ENCODE measurements at places on chromosomes 1 and 21.

DNA sequence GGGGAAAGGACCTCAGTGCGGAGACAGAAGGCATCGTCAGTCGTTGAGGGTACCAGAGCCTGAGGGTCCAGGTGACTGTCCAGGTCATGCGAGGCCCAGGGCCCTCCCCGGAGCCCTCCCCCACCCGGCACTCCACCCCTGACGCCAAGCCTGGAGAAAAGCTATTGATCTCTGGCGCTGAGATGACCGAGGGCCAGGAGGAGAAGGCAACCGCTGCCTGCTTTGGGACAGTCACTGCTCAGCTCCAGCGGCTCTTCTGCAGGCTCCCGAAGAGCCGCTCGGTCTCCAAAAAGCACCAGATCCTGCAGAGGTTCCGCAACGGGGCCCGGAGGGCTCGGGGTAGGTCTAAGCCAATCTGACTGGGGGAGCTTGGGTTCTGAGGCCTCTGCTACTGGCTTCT is 10.9 kb downstream of the RASSF5 start:
- DNase-seq = no peak

- DNase-seq = no peak
Observed at GRCh38 chr1:219374046-219374566, 200.4 kb downstream of the LYPLAL1 start.

DNA sequence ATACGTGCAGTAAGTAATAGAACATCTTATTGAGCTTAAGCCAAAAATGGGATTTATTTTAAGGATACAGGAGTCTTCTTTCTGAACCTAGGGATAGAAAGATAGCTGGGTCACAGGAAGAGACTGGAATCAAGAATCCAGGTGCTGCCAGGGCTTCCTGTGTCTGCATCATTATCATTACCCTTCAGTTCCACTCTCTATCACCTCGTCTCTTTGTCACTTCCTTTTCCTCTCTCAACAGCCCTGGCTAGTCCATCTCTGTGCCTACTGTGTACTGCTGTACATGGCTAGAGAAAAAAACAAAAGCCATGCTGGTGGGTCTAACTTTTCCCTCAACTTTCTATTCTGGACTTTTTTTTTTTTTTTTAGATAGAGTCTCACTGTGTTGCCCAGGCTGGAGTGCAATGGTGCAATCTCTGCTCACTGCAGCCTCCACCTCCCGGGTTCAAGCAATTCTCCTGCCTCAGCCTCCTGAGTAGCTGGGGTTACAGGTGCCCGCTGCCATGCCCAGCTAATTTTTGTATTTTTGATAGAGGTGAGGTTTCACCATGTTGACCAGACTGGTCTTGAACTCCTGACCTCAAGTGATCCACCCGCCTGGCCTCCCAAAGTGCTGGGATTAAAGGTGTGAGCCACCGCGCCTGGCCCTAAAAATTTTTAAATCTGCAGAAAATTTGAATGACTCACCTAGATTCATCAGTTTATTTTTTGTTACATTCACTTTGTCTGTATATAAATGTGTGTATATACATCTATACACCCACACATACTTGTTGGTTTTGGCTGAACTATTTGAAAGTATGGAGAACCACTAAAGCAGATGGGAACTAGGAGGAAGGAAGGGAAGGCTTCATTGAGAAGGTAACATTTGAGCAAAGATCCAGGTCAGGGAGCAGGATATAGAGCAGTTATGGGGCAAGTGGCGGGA is 31.9 kb downstream of the UBE4B start:
- DNase-seq = no peak

DNA sequence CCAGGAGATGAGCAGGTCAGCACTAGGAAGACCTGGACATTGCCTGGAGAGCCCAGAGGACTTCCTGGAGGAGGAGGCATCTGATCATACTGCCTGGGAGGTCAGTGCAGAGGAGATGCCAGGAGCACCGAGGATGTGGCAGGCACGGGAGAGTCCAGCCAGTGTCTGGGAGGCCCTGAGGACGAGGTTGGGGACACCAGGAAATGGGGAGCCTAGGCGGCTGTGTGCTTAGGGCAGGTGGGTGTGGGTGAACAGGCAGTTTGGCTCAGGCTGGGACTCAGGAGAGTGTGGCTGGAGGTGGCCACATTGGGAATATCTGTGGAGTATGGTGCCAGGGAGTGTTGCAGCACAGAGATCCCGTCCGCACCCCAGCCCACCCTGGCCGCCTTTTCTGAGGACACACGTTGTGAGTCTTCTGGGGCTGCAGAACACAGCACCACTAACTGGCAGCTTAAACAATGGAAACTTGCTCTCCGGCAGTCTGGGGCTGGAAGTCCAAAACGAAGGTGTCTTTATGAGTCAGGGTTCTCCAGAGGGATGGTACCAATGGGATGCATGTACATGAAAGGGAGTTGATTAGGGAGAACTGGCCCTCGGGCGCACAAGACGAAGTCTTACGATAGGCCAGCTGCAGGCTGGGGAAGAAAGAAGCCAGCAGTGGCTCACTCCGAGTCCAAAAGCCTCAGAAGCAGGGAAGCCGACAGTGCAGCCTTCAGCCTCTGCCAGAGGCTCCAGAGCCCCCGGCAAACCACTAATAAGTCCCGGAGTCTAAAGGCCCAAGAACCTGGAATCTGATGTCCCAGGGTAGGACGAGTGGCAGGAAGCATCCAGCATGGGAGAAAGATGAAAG is 58.0 kb downstream of the FAAP20 start:
- no peak for DNase-seq

- DNase-seq = no peak
Observed at GRCh38 chr1:16421201-16421600, 16.0 kb downstream of the SPATA21 start.

GRCh38 chr1:198492872-198493271 is 47.6 kb downstream of the ATP6V1G3 start:
- DNase-seq = no peak

GRCh38 chr1:72186733-72187307 is 95.5 kb downstream of the NEGR1 start:
- peak; percentile 15 for DNase-seq

- no peak for DNase-seq
Observed at GRCh38 chr1:89739844-89740216, 81.0 kb upstream of the LRRC8D start.

- DNase-seq = no peak
Observed at GRCh38 chr1:224730965-224731364, 114.8 kb downstream of the CNIH3 start.

DNA sequence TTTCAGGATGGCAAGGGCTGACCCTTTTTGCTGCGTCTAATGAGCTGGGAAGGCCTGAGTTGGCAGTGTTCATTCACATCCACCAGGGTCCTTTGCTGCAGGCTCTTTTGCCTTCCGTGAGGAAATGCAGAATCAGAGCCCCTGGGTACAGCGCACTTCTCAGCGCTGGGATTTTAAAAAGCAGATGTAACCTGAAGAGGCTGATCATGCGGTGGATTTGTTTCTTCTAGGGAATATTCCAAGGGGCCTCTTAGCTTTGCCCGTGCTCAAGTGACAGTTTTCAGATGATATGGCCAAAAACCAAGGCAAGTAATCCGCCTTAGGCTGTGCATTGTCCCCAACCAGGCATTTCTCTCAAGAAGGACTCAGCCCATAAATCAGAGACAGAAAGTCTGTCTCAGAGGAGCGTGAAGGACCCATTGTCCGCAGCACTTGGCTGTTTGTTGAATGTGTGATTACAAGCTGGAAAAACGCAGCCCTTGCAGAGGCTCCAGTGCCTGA is 237.6 kb downstream of the PTPRC start:
- peak; percentile 78 for DNase-seq

GRCh38 chr1:155971910-155972809 is 6.2 kb downstream of the ARHGEF2 start:
- DNase-seq = no peak

GRCh38 chr1:216500273-216500967 is 77.2 kb upstream of the USH2A start:
- no peak for DNase-seq

- DNase-seq = no peak
Observed at GRCh38 chr1:155974208-155975115, 3.9 kb downstream of the ARHGEF2 start.

- no peak for DNase-seq
Observed at GRCh38 chr1:20719261-20719660, 1.5 kb upstream of the KIF17 start.

GRCh38 chr21:32447224-32447623 is 34.7 kb downstream of the EVA1C start:
- no peak for DNase-seq

GRCh38 chr1:241611063-241611462 is 29.1 kb downstream of the CHML start:
- DNase-seq = peak; percentile 76

DNA sequence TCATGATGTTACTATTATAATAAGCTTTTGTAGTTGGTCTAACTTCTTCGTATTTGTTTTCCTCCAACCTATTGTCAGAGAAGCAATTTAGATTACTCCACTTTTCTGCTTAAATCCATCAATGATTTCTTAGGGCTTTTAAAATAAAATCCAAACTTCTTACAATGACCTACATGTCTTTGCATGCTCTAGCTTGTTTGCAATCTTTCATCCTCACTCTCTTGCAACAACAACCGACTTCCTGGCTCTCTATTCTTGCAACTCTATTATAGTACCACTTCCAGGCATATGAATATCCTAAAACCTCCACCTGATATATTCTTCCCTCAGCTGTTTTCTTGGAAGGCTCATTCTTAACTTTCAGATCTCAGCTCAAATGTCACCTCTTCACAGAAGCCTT is 1288.7 kb downstream of the PLA2G4A start:
- DNase-seq = no peak

DNA sequence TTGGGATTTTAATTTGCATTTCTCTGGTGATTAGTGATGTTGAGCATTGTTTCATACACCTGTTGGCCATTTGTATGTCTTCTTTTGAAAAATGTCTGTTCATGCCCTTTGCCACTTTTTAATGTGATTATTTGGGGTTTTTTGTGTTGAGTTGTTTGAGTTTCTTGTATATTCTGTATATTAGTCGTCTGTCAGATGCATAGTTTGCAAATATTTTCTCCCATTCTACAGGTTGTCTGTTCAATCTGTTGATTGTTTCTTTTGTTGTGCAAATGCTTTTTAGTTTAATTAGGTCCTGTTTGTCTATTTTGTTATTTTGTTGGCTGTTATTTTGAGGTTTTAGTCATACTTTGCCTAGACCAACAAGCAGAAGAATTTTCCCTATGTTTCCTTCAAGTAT is 164.0 kb upstream of the CXADR start:
- DNase-seq = no peak

DNA sequence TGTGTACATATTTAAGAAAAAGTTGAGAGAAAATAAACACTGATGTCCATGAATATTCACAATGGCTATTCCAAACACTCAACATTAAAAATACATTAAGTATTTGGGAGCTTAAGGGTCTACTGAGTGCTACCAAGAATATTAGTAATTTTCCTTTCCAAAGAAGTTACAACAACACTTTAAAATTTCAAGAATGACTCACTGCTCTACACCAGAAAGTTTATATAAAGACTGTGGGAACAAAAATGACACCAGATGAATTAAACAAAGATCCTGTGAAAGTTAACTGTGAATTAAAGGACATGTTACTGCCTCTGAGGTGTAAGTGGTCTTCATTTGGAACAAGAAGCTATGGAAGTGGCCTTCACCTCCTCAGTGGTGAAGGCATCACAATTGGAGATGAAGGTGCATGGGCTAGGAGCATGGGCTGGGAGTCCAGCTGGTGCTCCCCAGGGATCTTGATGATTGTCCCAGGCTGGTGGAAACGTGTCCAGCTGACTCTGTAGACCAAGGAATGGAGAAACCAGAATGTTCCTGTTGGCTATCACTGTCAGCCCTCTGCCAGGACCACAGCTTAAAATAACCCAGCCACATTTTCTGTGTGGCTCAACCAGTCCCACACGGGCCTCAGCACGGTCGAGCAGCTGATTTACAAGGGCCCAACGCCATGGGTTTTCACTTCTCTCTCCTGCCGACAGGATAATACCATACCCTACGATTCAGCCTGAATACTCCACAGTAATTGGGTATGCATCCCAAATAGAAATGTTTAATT is 28.8 kb downstream of the TAF5L start:
- DNase-seq = no peak

DNA sequence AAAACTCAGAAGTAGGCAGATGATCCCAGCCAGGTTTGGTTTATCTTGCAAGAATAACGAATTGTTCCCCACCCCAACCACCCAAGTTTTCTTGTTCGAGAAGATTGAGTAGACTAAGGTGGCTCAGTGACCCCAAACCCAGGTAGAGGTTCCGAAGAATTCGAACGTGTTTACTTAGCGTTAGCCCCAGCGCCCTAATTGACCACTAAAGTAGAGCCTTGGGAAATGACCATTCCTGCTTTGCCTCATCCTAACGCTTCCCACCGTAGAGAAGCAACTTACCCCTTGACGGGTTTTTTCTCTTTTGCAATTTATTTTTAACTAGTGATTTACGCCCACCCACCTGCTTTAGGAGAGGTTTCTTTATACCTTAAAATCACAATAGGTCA is 870 bp downstream of the FBXO28 start:
- no peak for DNase-seq

DNA sequence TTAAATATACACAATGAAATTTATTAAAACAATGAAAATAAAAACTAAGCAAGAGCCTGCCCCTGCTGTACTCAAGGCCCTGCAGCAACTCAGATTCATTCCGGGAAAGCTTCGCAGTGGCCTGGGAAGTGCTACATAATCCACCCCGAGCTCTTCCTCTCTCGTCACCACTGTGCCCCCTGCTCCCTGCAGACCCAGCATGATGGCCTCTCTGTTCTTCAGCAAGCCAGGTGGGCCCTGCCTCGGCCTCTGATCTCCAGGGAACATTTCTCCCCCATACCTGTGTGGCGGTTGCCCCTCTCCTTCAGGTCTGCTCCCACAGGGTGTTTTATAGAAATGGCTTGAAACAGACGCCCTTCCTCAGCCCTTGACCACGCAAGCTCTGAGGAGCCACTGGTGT is 10.6 kb downstream of the RNF187 start:
- no peak for DNase-seq

DNA sequence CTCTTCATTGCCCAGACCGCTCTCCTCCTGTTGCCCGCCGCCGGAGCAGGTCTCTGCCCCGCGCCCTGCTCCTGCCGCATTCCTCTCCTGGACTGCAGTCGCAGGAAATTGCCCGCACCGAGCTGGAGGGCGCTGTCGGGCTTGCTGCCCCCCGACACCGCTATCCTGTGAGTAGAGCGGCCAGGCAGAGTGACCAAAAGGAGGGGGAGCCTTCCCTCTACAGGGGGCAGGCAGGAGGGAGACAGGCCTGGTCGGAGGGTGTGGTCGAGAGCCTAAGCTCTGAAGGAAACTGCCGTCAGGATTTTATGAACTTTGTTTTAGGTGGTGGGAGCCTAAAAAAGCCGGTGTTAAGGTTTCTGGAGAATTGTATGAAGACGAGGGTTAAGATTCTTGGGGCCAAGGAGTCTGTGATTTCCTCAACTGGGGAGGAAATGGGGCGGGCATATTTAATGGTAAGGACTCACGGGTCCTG is 517 bp downstream of the LRIG2 start:
- no peak for DNase-seq

All from eye (tissue), 1 donor.